ENCODE measurements at places on chromosomes 11 and 22.

DNA sequence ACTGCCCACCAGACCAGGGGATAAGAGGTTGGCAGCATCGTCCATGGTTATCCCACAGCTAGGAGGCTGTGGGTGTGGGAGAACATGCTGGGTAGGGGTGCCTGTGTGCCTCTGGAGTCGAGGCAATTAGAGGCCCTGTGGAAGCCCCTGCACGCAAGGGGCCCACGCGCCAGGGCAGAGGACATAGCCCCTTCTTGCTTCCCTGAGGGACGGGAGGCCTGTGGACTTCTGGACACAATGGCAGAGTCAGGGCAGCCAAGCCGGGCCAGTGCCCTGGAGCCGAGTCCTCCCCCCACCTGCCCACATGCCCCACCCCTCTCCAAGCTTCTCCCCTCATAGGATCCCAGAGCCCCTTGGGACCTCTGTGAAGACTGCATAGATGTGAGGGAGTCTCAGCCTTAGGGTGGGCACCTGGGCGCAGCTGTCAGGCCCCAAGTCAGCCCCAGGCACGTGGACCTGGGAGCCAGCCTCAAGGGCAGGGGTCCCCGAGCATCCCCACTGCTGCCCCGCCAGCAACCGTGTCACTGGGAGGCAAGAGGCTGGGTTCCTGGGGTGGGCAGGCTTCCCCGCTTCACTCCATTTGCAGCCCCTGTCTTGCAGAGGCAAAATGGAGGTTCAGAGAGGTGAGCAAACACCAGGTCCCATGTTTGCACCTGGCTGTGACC, 52.4 kb downstream of the CDKN1C start:
- no peak for DNase-seq

DNA sequence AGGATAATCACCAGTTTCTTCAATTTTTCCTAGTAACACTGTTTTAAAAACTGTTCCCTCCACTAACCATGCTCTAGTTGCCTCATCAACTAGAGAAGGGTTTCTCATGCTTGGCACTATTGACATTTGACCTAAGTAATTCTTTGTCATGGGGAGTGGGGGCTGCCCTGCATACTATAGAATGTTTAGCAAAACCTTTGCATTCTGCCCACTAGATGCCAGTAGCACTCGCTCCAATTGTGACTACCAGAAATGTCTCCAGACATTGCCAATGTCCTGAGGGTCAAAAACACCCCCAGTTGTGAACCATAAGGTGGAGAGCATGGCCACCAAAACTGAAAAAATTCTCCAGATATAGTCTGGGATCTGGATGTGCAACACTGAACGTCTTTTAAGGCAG, 27.6 kb upstream of the BMAL1 start:
- no peak for DNase-seq

DNA sequence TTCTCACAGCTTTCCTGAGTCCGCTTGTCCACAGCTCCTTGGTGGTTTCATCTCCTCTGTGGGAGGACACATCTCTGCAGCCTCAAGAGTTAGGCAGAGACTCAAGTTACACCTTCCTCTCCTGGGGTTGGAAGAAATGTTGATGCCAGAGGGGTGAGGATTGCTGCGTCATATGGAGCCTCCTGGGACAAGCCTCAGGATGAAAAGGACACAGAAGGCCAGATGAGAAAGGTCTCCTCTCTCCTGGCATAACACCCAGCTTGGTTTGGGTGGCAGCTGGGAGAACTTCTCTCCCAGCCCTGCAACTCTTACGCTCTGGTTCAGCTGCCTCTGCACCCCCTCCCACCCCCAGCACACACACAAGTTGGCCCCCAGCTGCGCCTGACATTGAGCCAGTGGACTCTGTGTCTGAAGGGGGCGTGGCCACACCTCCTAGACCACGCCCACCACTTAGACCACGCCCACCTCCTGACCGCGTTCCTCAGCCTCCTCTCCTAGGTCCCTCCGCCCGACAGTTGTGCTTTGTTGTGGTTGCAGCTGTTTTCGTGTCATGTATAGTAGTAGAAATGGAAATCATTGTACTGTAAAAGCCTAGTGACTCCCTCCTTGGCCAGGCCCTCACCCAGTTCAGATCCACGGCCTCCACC, 11.7 kb downstream of the RASD2 start:
- peak; percentile 62 for DNase-seq

DNA sequence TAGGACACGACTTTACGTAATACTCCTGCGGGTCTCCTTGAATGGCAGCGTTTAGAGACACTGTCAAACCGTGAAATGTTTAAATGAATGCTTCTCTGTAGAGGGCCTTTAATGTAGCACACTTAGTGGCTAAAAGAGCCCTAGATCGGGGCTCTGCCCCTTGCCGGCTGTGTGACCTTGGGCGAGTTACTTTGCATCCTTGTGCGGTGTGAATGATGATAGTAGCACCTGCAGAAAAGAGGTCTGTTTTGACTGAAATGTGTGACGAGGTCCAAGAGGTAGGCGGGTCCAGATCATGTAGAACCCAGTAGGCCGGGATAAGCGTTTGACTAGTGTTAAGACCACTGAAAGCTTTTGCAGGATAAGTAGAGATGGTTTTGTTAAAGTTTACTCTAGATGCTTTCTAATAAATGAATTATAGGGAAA, 866 bp downstream of the MED17 start:
- no peak for DNase-seq

- DNase-seq: no peak
Measured at GRCh38 chr11:124946735-124947141, 7.3 kb upstream of the CCDC15 start.

DNA sequence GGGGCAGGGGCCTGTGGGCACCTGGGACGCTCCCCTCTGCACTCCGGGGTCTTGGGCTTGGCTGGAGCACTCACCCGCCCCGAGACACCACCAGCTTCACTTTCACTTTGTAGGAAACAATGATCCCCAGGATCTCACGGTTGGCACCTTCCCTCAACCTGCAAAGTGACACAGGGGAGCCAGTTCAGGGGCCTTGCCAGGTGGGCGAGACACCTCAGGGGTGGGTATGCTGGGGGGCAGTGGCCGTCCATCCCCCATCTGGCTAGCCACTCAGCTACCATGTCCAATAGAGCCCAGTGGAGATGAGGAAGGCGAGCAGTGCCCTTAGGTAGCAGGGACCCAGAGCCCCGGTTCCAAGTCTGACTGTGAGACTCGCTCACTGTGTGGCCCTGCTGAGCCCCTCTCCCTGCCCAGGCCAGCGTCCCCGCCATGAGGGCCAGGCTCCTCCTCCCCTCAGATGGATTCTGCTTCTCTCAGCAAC, 32.3 kb downstream of the TPBGL start:
- no peak for DNase-seq

DNA sequence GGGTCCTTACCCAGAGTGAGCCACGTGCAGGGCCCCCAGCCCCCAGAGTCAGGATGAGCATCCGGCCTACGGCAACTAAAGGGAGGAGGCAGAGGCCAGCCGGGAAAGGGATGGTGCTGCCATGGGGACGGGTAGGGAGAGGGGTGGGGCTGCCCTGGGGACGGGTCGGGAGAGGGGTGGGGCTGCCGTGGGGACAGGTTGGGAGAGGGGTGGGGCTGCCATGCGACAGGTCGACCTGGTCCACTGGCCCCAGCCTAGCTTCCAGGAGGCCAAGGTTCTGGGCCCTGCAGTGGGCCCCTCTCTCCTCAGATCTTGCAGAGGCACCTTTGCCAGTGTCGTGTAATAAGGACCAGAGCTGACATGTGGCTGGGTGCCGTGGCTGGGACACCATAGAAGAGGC, 187.7 kb downstream of the BRD1 start:
- no peak for DNase-seq

- no peak for DNase-seq
Measured at GRCh38 chr11:112334381-112334780, 73.7 kb upstream of the PLET1 start.

- DNase-seq: no peak
Measured at GRCh38 chr11:134754521-134755198, 342.6 kb upstream of the B3GAT1 start.

DNA sequence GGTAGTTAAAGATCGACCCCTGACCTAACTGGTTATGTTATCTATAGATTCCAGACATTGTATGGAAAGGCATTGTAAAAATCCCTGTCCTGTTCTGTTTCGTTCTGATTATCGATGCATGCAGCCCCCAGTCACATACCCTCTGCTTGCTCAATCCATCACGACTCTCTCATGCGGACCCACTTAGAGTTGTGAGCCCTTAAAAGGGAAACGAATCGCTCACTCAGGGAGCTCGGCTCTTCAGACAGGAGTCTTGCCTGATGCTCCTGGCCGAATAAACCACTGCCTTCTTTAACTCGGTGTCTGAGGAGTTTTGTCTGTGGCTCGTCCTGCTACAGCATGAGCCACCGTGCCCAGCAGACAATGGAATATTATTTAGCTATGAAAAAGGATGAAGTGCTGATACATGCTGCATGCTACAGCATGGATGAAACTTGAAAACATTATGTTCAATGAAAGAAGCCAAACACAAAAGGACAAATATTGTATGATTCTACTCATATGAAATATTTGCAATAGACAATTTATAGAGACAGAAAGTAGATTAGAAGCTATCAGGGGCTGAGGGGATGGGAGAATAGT, 12.0 kb upstream of the LGALS2 start:
- DNase-seq: no peak

- DNase-seq: no peak
Measured at GRCh38 chr11:46437122-46437689, 45.6 kb upstream of the CHRM4 start.

DNA sequence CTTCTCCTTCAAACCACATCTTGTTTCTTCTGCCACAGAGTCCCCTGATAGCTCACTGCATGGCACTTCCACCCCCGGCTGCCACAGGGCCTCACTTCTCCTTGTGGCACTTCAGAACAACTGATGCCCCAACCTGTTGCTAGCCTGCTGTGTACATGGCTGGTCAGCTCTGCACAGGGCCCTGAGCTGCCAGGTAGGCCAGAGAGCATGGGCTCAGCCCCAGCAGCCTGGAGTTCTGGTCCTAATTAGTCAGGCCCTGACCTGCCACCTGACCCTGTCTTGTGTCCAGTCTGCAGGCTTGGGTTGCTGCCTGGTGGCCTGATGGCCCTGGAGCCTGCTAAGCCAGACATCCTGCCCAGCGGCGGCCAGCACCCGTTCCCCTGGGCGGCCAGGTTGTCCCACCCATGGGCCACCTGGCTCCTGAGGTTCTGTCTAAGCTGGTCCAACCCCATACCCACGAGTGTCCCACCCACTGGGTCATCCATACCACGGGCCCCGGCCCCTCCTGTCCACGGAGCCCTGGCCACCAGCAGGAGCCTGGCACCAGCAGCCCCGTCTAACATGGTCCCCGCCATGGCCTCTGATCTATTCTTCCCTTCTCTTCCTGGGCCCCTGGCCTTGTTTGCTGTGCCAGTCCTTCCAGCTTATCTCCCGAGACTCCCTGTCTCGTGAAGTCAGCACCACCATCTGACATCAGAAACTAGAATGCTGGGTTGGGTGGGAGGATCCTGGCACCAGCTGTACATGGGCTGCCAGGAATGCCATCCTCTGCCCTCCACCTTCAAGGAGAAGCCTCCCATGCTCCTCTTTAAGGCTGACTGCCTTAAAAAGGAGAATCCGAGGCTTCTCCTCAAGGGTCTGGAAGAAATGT, 3.1 kb upstream of the CERK start:
- DNase-seq: no peak

GRCh38 chr11:97638641-97639224, 1248.9 kb downstream of the JRKL start:
- DNase-seq: no peak

GRCh38 chr11:61882879-61883278, 8.5 kb downstream of the FADS3 start:
- DNase-seq: no peak

GRCh38 chr22:19982991-19983578, 33.5 kb downstream of the ARVCF start:
- no peak for DNase-seq

GRCh38 chr22:38846412-38846811, 2.6 kb upstream of the NPTXR start:
- DNase-seq: no peak

DNA sequence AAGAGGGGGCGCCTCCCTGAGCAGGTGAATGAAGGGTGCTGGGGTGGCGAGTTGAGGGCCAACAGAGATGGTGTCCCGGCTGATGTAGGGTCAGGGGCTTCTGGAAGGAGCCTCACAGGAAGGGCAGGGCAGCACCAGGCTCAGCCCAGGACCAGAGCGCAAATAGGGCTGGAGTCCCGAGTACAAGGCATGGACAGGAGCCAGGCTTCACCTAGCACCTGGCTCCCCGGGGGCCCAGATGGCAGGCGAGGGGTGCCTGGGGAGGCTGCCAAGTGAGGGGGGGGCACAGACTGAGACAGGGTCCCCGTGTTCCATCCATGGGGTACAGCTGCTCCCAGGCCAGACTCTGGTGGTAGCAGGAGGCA, 105.8 kb downstream of the KCNQ1 start:
- no peak for DNase-seq

Measured in stimulated activated CD8-positive, alpha-beta memory T cell treated with anti-CD3 and anti-CD28 coated beads, Interleukin-7, amount 100 ng/mL, for 24 hours (primary cell).